ENCODE measurements at places on chromosomes 13 and 19.

DNA sequence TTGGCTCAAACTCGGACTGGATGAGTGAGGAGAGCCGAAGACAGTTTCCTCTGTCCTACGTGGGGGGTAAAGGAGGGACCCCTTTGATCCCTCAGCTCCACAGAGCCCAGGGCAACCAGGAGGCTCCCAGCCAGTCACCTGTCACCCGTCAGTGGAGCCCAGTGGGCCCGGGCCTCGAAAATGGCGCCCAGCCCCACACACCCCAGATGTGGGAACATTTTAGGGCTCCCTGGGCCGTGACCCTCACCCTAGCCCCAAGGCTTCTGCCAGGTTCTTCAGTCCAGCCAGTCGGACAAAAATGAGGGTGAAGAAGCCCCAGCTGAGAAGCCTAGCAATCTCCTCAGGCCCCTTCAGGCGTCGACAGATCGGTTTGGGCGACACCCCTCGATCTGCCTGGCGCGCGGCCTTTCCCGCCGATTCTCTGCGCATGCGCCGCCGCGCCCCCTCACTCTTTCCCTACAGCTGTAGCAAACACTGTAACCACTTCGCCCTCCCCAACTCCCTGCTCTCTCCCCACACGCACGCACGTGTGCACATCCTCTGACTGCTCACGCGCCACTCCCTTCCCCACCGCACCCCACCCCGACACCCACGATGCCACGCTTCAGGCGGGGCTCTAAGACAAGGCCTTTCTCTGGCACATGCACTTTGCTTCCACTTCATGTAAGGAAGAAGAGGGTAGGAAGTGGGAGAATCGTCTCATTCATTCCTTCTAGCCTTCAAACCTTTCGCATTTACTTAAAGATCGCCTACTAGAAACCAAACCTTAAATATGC, at the start of gene SLC6A16:
Gene SLC6A16, minus strand, starts transcription at position 391 of the 776 bp plus-strand sequence. CDS start 13,844 bp downstream, outside the sequence.
- no peak for DNase-seq

DNA sequence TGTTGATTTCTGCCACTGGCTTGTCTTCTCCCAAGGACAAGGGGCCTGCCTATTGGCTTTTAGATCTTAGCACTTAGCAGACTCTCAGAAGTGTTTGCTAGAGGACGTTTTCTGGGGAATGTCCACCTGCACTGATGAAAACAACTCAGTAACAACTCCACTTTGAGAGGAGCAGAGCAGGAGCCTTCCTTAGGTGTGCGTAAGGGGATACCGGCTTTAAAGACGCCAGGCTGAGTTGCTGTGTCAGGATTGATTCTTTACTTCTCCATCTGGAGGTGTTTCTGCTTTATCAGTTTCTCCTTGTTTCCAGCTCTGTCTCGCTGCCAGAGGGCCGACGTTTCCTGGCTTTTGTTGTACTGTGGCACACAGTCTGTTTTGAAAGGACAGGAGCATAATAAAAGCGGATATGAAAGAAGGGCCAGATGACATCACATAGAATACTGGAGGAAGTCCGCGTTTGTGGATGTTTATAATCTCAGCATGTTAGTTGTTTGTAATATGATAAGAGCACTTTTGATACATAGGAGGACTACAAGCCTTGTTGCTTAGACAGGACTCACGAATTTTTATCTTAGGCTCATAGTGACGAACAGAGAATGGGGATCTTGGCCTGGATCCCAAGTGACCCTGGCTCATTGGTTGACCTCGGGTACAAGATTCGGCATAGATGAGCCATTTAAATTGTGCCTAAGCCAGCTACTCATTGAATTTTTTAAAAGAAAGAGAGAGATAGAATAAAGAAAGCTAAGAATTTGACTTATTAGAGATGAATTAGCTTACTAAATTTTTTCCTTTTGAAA, 34.6 kb downstream of the COL4A2 start:
- DNase-seq = peak; percentile 21

- peak; percentile 48 for DNase-seq
Measured at GRCh38 chr13:51339952-51340732, 651 bp downstream of the SERPINE3 start.

- peak; percentile 59 for DNase-seq
Measured at GRCh38 chr19:2188708-2189385, 25.1 kb downstream of the DOT1L start.

DNA sequence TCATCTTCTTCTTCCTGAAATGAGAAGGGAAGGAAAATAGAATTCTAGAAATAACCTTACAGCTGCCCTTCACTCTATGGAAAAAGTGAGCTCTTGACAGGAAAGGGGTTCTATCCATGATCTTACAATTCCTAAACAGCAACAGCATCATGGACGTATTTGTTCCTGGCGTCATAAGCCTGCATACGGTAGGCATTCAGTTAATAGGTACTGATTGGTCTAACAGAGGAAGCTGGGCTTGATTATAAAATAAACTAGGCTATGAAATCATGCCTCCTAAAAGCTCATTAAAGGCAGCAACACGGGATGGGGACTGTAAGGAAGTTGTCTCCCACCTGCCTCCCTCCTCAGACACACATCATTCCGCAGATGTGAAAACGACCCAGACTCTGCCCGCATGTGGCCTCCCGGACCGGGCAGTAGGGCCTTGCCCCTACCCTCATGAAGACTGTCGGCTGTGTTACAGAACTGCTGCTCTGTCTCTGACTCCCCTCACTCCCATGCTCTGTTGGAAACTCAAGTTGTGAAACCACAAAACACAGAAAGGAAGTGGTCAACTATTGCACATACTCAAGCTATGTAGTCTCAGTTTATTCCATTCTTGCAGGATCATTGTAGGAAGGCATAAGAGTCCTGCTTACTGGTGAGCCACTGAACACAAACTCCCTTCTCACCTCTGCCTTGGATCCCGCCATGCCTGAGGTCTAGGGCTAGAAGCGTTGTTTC, 129.8 kb downstream of the DLEU7 start:
- DNase-seq = peak; percentile 69

DNA sequence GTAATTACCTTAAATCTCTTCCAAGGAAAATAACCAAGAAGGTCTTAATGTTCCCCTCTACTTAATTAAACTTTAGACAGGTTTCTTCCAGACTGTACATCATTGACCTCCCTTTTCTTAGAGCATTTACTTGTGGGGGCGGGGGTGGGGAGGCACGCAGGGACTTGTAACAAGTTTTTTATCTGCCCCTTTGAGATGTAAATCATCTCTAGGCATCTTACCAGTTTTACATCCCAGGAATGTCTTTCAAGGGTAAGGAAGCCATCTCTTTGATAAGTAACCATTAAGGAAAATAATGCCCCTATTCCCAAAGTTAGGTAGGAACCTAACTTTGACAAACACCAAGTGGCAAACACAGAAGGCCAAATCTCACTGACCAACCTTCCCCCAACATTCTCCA, 528.6 kb downstream of the SUCLA2 start:
- no peak for DNase-seq

DNA sequence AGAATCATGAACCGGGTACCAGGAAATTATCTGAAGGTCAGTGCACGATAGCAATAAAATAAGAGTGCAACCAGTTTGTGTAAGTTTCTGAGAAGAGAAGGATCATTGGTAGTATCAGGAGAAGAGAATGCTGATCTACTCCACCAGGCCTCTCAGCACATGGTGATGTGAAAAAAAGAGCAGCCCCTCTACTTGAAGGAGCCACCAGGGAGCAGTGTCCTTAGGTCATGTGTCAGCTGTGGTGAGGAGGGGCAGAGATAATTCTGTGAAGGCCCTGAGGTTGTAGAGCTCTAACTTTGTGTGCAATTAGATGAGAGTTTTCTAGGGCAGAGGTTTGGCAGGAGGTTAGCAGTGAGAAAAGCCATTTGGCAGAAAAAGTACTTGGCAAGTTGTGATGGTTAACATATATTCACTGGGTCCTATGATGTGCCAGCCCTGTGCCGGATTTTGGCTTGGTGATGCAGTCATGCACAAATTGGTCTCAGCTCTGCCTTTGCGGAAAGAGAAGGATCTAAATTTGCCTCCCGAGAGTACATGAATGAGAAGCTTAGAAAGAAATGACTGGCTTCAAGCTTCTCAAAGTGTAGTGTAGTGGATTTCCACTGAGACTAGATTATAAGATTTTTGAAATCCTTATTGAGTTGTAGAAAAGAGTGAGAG, 19.2 kb upstream of the ZC3H13 start:
- no peak for DNase-seq

DNA sequence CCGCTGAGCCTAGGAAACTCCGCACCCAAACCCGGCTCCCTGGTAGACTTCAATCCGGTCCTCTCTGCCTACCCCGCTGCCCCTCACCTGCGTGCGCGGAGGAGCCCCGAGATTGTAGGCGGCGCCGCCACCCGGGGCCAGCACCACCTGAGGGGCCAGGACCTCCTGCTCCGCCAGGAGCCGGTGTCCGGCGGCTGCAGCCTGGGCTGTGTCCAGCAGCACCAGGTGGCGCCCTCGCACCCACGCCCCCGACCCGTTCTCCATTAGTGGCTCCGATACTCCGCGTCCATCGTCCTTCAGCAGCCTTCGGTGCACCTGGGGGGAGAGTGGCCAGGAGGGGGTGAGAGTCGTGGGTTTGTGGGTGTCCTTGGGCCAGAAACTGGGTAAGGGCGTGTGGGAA, 18.5 kb downstream of the MAN2B1 start:
- no peak for DNase-seq

DNA sequence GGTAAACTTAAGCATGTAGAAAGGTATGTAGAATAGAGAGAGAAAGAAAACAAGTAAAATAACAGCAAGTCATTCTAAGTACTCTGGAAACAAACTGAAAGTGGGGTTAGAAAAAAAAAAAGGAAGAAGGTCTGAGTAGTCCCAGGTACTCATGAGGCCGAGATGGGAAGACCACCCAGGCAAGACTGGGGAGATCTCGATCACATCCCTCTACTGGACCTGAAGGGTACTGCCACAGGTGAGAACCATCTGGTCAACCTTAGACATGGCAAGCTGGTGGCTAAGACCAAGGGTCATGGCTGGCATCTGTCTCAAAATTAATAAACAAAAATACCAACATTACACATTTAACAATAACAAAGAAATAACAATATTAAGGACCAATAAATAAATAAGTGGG, 36.3 kb upstream of the ZNF724 start:
- DNase-seq = no peak

GRCh38 chr13:30966101-30966500, 33.6 kb downstream of the TEX26 start:
- DNase-seq = no peak

GRCh38 chr19:3192228-3192635, 6.5 kb downstream of the NCLN start:
- no peak for DNase-seq

DNA sequence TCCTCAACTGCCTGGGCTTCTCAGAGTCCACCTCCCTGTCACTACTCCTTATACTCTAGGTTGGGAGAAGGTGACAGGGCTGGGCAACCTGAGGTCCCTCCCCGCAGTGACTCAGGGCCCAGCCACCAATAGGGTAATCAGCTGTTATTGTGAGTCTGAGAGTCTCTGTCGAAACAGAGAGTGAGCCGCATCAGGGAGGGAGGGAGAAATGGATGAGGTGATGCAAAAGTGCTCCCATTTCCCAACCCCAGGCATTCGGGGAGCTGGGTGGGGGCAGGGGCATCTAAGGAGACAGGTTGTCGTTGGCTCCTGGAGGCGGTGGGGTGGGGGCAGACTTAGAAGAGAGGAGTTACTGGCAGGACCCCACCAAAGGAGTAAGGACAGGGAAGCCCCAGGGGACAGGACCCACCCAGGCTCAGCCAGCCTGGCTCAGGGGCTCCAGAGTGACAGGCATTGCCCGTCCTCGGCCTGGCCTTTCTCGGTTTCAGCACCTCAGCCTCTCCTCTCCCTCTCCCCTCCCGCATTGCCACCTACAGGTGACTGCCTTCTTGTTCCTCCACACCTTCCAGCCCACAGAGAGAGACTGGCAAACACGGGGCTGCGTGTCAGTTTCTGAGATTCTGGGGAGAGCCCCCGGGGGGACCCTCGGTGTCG, at the start of gene DMKN:
Gene DMKN, minus strand, starts transcription at position 22 of the 654 bp plus-strand sequence. CDS start 174 bp downstream, outside the sequence.
- peak; percentile 84 for DNase-seq

- DNase-seq = peak; percentile 15
Measured at GRCh38 chr13:60164234-60164889, 634 bp upstream of the DIAPH3 start.

DNA sequence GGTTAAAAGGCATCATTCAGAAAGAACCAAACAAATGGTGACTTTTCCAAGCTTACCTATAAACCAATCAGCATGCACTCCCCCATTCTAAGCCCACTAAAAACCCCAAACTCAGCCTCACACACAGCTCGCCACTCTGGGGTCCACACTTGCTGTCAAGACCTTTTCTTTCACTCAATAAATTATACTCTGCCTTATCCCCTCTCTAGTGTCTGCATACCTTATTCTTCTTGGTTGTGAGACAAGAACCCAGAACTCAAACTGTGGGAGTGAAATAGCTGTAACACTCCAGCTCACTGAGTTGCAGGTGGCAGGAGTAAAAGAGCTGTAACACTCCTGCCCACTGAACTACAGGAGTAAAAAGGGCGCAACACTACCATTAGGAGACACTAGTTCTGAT, 559.0 kb downstream of the TBC1D4 start:
- no peak for DNase-seq

- DNase-seq = peak; percentile 56
Measured at GRCh38 chr19:55172741-55173140, 6.3 kb upstream of the DNAAF3 start.

GRCh38 chr13:62251734-62252133, 836.1 kb upstream of the PCDH20 start:
- no peak for DNase-seq

DNA sequence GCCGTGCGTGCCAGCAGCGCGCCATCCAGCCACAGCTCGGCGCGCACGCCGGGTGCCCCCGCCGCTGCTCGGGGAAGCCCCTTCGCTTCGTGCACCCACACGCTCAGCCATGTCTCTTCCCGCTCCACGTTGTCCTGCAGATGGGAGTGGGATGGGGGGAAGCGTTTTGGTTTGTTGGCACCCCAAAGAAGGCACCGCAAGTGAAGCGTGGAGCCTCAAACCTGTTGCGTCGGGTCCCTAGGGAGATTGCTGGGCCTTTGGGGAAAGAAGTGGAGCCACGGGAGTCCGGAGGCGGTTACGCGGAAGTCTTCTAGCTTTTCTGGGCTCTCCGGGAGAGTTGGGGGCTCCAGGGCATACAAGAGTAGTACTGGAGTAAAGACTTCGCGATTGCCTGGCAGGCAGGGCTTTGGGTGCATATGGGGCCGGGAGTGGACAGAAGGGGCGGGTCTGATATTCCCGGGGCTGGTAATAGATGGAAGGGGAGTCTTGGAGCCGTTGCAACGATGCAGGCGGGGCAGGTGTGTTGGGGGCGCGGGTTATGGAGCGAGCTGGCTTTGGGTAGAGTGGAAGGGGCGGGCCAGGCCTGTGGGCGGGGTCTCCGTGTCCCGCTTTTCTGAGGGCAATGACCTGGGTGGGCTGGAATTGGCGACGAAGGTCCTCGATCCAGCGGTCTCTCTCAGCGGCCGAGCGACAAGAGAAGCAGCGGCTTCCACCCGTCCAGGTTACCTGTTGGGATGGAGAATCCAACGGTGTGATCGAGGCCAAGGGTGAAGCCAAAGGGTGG, 6.5 kb downstream of the RASAL3 start:
- DNase-seq = no peak

GRCh38 chr19:39203372-39204341, at the start of gene SYCN:
Gene SYCN, minus strand, starts transcription at chr19:39204263. Its CDS starts 9 bp downstream, at chr19:39204254.
- no peak for DNase-seq

DNA sequence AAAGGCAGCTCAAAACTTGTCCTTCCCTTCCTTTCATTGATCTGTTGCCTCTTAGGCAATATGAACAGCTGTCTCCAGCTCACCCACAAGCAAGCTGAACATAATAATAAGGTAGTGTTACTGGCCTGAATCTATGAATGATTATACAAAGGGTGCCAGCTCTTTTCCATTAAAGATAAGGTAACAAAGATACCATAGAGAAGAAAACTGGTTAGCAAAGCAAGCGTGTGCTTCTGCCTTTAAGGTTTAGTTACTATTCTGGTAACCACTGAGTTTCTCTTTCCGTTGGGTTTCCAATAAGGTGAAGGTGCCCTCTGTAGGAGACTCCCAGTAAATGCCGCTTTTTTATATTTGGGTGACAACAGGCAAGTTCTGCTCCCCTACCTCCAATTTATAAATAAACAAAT, 12.1 kb upstream of the DACH1 start:
- DNase-seq = peak; percentile 32

Measured in bronchial epithelial cell (primary cell).